ENCODE measurements at places on chromosomes 6 and 20.
A peak's percentile ranks its signal among the peaks of the same experiment; 100 is the strongest.

DNA sequence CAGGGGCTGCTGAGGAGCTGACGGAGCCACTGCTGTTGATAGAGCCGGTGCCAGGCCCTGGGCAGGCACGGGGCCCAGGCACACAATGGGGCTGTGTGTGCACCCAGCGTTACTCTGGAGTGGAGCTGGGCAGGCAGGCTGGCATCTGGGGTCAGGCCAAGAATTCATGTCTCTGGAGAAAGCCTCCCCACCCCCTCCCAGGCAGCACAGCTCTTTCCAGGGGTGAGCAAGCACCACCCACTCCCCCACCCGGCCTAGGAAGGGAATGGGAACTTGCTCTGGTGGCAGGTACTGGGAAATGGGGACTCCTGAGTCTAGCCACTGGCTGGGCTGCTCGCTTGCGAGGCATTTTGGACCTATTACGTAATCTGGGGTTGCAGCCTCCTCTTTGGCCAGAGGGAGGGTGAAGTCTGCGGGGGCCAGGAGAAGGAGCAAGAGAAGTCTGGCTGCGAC is 22.7 kb downstream of the TFEB start:
- DNase-seq: peak; percentile 89

GRCh38 chr6:43181621-43181941 is 415 bp upstream of the CUL9 start:
- no peak for DNase-seq

GRCh38 chr6:152338335-152339125 is 298.6 kb downstream of the SYNE1 start:
- DNase-seq: peak; percentile 24

- DNase-seq: no peak
Observed at GRCh38 chr6:64680446-64680845, 1026.6 kb downstream of the EYS start.

DNA sequence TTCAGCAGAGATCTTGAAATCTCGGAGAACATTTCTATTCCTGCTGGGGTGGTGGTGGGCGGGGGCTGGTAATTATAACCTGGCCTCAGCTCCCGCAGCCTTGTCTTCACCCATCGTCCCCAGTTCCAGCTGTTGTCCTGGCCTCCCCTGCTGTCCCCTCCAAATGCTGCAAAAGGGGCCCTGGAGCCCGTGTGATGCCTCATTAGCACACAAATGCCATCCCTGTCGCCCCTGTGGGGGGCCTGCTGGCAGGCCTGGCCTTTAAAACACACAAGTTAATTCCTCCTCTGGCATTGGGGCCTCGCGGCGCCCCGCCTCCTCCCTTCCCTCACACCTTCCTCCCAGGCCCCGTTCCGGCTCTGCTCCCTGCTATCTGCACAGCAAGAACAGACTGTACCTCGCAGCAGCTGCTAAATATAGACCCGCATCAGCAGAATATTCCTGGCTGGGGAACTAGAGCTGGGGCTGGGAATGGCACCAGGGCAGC is 85.7 kb downstream of the CDH22 start:
- peak; percentile 18 for DNase-seq

DNA sequence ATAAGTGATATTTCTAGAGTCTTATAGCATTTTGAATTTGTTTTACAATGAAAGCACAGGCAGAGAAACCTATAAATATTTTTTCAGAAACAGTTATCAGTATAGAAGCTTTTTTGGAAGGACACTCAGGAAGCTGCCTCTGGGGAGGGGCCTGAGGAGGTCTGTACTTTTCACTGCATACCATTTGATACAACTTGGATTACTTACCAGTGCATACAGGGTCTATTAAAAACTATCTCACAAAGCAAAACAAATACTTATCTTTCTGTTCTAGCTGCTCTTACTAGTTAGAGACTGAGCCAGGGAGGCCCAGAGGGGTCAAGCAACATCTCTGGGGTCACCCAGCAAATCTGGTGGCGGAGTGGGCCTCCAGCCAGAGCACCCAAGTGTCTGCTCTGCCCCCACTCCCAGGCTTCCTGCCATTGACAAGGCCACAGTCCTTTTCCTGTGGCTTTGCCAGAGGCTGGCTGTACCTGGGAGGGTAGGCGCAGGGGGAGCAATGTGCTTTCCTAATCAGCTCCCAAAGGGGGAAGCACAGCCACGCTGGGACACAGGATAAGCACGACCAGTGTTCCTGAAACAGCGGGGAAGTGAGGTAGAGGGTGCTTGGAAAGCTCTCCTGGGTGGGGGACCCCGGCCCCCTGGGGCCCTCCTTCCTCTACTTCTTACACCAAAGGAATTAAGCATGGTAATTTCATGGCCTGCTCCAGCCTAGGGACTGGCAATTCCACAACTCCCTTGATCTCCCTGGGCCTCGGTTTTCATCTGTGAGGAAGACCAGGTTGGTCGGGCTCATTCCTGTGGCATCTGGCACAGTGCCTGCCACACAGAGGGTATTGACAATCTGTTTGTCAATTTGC is 7.8 kb downstream of the TCF15 start:
- DNase-seq: no peak

- no peak for DNase-seq
Observed at GRCh38 chr6:168601546-168601945, 160.6 kb downstream of the SMOC2 start.

GRCh38 chr6:124747349-124747748 is 214.9 kb upstream of the RNF217 start:
- no peak for DNase-seq

DNA sequence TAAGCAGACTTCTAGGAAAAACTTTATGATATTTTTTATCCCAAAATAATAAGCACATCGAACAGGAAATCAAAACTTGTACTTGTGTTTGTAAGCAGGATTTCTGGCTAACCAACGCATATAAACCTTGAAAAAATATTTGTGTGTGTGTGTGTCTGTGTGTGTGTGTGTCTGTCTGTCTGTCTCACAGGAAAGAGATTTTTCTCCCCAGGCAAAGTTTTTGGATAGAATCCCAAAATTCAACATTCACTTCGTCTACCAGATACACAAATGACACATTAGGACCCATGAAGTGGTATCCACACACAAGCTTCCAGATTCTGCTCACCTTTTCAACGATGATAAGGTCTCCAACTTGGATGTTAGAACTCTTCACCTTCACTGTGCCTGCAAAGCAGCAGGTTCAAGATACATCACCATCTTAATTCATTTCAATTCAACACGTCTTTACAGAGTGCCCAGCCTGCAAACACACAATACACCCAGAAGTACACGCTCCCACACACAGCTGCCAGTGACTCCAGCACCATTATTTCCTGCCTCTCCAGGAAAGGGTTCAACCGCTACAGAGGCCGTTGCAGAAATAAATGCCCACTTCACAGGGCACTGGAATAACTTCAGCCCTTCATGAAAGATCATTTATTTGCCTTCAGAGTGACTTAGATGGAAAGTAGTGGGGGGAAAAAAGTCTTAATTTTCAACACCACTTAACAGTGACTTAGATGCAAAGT is 70.9 kb downstream of the ATP9A start:
- no peak for DNase-seq

DNA sequence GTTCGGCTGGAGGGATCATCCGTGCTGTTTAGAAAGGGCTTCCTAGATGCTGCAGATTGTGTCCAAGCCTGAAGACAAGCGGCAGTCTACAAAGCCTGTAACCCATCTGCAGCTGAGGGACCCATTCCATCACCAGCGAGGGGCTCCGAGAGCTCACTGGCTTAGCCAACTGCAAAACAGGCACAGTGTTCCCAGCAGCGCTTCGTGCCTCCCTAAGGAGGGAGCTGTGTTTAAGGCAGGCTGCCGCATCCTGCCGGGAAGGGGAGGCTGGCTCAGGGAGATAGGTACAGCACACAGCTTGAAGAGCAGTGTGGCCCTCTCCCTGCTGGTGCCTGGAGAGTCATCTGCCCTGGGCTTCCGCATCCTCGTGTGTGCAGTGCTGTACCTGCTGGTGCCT is 32.4 kb downstream of the DUSP22 start:
- DNase-seq: no peak

GRCh38 chr20:48834278-48834677 is 6.5 kb upstream of the PREX1 start:
- no peak for DNase-seq

GRCh38 chr6:161130967-161131766 is 139.6 kb downstream of the MAP3K4 start:
- DNase-seq: no peak

DNA sequence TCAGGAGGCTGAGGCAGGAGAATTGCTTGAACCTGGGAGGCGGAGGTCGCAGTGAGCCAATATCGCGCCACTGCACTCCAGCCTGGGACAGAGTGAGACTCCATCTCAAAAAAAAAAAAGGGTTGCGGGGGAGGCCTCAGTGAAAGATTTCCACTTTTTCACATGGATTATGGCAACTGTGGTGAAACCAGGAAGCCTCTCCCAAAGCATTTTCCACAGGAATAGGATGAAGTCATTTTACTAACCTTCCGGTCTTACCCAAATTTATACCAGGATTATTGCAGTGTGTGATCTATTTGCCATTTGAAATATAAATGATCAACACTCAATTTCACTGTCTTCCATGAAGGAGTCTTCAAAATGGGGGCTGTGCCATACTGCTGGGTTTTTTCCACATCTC is 93.6 kb upstream of the FAM8A1 start:
- no peak for DNase-seq

GRCh38 chr6:14857001-14857400 is 388.9 kb upstream of the JARID2 start:
- no peak for DNase-seq

DNA sequence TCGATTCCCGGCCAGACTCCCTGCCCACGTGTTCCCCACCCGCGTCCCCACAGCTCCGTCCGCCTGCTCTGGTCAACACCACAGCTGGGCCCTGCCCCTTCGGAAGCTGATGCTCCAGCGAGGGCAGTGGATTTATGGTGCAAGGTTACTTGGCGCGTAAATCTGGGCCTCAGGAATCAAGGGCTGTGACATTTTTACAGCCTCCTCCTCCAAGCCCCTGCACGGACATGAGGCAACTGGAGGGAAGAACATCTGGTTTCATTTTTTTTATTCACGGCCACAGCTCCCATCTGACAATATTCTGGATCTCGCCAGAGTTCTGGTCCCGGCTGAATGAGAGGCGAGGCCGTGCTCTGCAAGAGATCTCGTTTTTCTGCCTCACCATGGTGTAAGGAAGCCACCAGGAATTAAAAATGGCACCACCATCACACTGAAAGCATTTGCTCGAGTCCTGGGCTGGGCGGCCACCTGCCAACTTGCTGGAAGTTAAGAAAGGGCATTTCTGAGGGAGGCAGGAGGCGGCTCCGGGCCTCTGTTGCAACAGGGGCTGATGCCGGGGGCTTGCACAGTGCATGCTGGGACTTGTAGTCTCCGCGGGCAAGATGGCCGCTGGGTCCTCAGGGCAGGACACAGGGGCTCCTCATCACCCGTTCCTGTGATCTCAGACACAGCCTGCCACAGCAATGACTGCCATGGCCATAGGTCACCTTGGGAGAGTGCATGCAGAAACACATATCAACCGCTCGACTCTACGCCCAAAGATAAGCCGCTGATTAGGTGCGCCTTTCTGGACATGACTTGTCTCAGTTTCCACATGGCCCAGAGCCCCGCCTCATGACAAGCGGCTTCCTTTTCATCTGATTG is 148.5 kb downstream of the LY86 start:
- no peak for DNase-seq

DNA sequence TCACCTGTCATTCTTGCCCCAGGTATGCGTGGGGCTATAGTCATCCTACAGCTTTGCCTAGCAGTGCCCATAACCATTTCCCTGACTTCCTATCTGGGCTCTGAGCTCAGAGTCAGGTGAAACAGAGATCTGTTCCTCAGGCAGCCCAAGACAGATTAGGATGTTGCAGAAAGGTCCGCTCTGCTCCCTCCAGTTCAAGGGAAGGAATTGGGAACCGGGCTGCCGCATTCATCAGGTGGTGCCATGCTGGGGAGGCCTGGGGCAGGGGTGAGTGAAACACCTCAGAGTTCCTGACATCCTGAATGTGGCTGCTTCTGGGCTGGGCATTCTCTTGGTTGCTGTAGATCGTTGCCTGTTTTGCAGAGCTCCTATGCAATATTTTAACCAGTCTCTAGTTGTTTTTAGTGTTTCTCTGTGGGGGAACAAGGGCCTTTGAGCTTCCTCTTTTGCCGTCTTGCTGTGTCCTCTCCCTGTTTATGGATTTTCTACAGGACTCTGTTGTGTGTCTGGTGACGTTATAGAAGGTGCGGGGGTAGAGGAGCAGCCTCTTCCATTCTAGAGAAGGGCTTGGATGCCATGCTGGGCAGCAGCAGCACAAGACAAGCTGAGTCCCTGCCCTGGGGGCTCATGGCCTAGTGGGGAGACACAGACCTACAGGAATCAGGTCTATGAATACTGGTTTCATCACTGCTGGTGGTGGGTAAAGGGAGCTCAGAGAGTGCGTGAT is 9.2 kb downstream of the ENTPD6 start:
- DNase-seq: no peak

- no peak for DNase-seq
Observed at GRCh38 chr20:49078310-49078709, 32.2 kb downstream of the CSE1L start.

DNA sequence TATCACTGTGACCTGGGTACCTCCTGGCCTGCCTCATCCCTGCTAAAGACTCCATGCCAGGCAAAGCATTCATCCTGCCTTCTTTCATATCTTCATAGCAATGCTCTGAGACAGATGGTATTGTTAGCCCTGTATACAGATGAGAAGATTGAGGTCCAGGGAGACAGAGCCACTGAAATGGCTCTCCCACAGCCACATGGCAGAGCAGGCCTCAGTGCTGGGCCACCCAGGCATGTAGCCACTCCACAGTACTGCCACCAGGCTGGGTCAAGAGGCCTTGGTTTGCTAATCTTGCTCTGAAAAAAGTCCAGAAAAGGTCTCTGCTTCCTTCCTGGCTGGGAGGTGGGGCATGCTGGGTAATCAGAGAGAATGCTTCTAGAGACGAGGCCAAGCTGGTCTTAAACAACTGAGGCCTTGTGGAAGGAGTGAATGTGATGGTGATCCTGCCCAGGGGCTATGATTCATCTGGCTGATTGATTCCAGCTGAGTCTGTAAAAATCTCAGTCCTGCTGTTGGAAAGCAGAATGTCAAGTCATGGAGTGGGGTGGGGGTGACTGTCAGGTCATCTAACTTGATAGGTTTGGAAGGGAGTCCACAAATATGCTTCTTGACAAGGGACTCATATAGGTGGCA is 29.8 kb downstream of the HM13 start:
- no peak for DNase-seq

DNA sequence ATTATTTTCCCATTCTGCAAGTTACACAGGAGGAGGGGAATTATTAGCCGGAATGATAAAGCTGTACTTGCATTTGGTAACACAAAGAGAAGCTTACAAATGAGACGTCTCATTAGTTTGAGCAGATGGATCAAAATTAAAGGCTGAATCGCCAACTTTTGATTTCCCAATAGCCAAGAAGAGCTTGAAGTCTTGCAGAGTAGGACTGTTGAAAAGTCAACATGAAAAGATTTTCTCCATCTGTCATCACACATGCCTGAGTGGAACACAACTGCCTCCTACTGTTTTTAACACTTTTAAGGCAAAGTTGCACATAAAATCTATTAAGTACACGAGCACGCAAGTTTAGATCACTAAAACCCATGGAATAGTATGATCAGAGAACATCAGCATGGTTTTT is 176.2 kb downstream of the ASCC3 start:
- DNase-seq: no peak

- no peak for DNase-seq
Observed at GRCh38 chr6:30361661-30362060, 16.7 kb downstream of the RPP21 start.

DNA sequence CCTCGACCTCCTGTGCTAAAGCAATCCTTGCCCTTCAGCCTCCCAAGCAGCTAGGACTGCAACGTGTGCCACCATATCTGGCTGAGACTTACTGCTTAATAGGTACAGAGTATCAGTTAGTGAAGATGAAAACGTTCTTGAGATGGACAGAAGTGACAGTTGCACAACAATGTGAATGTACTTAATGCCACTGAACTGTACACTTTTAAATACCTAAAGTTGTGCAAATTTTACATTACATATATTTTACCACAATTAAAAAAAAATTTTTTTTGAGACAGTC is 25.9 kb downstream of the NUDT3 start:
- no peak for DNase-seq

Measured in hippocampal formation (tissue), 2 donors.